ENCODE measurements at places on chromosomes 5 and 9.

- DNase-seq = no peak
Observed at GRCh38 chr5:55773057-55773456, 35.2 kb downstream of the DDX4 start.

DNA sequence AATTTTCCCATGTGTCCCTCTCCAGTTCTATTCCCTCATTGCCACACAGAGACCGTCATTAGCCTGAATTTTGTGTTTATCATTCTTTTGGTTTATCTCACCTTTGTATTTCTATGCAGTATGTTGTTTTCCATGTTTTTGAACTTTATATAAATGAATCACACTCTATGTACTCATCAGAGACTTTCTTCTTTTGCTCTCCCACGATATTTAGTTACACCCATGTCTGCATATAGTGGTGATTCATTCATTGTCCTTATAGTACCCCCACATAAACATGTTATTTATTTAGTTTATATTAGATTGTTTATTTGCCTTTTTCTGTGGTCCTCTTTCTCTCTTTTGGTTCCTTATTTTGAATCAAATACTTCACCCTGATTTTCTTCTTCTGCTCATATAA is 199.7 kb downstream of the FSTL4 start:
- DNase-seq = no peak

DNA sequence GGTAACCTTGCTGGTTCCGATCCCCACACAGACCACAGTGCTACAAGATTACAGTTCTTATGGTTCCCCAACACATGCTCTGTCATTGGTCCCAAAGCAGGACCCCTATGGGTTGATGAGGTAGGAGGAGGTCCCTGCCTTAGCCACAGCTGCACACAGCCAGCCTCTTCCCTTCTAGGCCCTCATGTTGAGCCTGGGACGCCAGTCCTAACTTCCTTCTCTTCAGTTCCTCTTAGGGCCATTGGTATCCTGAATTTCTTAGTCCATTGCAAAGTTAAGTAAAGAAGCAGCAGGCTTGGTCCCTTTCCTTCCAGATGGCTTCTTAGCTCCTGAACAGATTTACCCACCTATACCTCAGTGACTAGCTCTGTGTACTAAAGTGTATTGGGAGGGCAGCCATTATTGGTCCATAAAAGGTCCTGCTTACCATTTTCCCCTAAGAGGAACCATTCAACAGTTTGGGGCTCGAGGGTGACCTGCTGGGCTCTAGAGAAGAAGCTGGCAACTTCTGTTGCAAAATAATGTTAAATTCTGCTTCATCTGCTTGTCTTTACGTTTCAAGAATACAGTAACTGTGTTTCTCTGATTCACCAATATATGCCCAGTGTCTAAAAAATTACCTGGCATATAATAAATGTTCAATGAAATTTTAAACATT is 50.2 kb downstream of the PDCD1LG2 start:
- no peak for DNase-seq

GRCh38 chr9:123812984-123813383 is 116.9 kb downstream of the DENND1A start:
- DNase-seq = no peak

DNA sequence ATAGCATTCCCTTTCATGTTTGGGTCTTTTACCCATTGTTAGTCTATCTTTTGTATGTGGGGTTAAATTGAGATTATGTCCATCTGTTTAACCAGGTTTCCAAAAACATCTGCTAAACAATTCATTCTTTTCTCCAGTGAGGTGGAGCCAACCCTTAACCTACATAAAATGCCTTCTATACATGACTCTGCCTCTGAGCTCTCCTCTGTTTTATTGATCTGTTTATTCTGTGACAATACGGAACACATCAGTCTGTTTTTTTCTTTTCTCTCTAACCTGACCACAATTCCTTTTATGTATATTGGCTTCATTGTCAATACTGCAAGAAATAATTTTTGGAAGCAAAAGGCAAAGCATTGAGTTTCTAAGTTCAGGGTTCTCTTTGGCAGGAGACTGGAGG is 9.9 kb upstream of the ARL15 start:
- no peak for DNase-seq

DNA sequence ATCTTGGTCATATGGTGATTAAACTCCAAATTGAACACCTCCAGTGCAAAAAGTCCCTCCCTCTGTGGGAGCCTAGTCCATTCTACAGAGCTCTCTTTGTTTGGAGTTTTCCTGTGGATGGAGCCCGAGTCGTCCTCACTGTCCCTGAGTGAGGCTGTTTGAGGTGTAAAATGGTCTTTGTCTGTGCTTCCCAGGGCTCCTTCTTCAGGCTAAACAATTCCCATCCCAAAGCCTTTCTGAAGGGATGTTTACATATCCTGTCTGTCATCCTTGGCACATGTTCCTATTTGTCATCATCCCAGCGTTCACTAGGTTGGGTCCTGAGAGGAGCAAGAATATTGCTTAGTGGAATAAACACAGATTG is 68.9 kb downstream of the COL27A1 start:
- peak; percentile 79 for DNase-seq

DNA sequence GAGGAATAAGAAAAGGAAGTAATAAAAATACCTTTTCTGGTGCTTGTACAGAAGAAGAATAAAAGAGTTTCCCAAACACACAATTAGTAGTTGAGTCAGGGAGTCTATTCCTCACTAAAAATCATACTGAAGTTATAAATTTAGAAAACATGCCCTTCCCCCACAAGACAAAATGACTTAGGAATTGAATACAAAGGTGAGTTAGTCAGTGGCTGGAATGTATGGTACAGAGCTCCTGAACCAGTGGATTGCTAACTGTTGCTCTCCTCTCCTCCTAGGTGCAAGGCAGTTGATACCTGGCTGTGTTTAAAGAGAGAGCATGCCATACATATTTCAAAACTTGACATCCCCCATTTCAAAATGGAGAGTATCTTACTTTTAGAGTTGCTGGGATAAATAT is 1.9 kb downstream of the GDA start:
- no peak for DNase-seq

GRCh38 chr9:35669331-35670145 is 4.2 kb upstream of the CA9 start:
- DNase-seq = no peak

DNA sequence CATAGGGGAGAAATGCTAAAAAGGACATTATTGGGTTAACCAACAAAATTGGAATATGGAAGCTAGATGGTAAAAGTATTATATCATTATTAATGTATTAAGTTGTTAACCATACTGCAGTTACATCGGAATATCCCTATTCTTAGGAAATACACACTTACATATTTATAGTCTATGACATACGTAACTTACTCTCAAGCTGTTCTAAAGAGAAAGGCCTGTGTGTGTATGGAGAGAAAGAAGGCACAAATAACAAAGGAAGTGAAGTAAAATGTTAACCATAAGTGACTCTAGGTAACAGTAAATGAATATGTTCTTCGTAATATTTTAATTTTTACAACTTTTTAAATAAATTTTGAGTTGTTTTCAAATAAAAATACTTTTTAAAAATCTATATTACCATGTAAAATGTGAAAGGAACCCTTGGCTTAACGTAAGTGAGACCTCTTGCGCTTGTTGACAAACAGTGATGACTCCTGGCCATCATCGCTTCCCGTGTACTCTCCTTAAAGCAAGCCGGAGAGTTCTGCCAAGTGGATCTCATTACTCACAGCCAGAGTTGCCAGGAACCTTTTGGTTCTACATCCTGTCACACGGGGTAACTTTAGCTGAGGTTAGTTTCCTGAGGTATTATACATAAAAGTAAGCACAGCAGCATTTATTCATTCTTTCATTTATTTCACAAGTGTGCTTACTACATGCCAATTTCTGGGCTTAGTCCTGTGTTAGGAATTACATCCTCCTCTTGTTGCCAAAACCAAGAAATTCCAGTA is 165.4 kb downstream of the EPB41L4A start:
- no peak for DNase-seq

DNA sequence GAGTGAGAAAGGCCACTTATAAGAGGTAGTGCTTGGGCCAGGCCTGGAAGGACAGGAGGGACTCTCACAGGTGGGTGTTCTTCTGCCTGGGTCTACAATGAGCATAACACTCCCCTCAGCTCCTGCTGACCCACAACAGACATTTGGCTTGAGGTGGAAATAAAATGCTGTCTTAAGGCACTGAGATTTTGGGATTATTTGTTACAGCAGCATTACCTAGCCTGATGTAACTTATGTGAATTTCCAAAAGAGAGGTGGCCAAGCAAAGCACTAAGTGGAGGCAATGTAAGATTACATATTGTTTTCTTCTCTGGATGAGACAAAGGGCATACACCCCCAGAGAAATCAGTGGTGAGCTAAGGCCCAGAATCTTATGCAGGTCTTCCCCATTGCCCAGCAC is 221.5 kb downstream of the PAX5 start:
- no peak for DNase-seq

DNA sequence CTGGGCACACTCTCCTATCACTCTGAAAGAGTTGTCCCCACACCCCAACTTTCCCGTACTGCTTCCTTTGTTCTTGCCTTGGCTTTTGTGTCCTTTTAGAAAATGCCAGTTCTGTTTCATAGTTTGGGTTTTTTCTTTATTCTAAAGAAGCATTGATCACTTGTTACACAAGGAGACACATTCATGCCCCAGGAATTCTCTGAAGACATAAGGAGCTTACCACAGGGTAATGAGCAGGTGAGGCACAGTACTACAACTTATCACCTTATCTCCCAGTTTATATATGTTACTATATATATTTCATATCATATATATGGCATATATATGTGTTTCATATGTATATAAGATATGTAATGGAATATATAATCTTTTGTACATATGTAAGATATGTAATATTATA is 6.5 kb upstream of the SSBP2 start:
- DNase-seq = no peak

Measured in fibroblast of skin of scalp (primary cell).